ENCODE measurements at places on chromosomes 3 and 15.

GRCh38 chr3:47407237-47407636, 26.4 kb downstream of the PTPN23 start:
- DNase-seq = no peak

DNA sequence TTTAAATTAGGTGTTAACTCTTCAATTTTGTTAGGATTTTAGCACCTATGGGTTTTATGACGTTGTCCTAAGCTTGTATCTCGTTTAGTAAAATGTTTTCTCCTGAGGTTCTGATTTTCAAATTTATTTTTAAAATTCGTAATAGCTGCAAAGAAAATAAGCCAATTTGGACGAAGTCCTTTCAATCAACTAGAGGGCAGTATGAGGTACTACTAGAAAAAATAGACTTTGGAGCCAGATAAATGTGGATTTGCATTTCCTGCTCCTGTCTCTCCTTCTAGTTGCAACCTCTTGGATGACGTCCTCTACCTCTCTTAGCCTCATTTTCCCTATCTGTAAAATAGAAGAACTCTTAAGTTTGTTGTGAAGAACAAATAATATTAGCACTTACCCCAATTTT, 81.1 kb downstream of the SLTM start:
- DNase-seq = no peak

DNA sequence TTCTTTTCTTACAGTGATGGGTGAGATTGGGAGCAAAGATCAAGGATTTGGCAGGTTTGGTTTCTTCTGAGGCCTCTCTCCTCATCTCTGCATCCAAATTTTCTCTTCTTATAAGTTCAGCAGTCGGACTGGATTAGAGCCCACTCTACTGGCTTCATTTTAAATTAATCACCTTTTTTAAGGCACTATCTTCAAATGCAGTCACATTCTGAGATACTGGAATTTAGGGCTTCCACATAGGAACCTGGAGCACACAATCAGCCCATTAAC, 56.5 kb upstream of the PLSCR4 start:
- DNase-seq = no peak

DNA sequence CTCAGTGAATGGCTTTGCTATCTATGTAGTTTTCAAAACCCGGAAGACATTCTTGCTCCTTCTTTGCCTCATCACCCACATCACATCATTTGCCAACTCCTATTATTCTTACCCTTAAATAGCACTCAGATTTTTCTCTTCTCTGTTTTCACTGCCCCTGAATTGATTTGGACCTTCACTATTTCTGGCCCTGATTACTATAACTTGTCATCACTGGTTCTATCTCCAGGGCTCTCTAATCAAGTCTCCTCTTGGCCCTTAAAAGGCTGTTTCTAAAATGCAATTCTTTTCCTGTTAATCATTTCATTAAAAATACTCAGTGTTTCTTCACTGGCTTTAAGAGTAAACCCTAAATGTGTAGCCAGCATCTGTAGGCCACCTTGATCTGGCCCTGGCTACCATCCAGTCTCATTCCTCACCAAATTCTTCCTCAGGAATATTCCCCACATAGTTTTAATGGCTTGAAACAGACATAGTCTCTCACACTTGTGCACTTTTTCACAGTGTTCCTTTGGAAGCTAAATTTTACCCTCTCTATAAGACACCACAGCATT, 437.1 kb upstream of the CBLB start:
- no peak for DNase-seq

GRCh38 chr3:115580566-115580965, 42.7 kb upstream of the GAP43 start:
- DNase-seq = no peak

GRCh38 chr15:68620721-68621527, 42.1 kb downstream of the CORO2B start:
- no peak for DNase-seq

GRCh38 chr3:12593473-12593872, 36.6 kb downstream of the MKRN2 start:
- DNase-seq = no peak

DNA sequence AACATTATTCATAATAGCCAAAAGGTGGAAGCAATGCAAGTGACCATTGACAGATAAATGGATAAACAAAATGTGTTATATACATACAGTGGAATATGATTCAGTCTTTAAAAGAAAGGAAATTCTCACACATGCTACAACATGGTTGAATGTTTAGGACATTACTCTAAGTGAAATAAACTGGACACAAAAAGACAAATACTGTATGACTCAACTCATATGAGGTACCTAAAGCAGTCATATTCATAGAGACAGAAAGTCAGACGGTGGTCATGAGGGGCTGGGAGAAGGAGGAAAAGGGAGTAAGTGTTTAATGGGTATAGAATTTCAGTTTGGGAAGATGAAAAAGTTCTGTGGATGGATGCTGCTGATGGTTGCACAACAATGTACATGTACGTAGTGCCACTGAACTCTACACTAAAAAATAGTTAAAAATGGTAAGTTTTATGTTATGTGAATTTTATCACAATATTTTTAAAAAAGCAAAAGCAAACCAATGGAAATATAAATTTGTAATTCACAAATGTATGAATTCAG, 5.3 kb downstream of the TXNRD3 start:
- DNase-seq = no peak

DNA sequence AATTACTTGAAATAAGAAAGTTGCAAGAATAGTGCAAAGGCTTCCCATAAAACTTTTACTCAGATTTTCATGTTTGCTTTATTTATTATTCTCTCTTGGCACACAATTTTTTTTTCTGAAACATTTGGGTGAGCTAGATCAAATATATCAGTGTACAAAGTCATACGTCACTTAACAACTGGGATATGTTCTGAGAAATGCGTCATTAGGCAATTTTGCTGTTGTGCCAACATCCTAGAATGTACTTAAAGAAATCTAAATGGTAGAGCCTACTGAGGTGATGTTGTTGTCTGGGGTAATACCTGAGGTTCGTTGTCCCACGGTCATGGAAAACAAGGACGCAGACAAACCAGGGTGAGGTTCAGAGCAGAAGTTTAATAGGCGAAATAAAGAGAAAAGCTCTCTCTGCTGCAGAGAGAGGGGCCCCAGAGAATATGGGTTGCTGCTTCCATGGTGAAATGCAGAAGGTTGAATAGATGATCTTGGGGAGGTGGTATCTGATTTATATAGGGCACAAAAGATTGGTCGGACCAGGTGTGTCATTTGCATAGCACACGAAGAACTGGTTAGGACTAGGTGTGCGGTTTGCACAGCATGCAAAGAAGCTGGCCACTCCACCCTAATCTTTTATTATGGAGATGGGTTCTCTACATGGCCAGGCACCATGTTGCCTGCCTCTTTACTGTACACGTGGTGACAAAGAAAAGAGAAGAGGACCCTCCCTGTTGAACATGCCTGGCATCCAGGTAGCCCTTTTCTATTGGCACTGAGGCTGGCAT, 8.8 kb upstream of the GRAMD1C start:
- DNase-seq = no peak

DNA sequence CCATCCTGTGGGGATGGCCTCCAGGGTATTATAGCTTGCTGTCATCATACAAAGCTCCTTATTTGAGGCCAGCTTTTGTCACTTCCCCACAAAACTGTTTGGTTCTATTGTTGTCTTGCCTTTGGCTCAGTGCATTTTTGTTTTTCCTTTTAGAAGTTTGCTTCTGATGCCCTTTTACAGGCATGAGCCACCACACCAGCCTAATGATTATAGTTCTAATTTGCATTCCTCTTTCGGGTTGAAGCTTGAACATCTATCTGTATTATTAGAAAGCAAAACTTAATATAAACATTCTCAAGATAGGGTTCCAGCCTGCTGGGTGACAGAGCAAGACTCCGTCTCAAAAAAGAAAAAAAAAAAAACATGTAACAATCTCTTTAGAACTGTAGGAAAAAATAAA, 39.8 kb downstream of the SMARCC1 start:
- no peak for DNase-seq

DNA sequence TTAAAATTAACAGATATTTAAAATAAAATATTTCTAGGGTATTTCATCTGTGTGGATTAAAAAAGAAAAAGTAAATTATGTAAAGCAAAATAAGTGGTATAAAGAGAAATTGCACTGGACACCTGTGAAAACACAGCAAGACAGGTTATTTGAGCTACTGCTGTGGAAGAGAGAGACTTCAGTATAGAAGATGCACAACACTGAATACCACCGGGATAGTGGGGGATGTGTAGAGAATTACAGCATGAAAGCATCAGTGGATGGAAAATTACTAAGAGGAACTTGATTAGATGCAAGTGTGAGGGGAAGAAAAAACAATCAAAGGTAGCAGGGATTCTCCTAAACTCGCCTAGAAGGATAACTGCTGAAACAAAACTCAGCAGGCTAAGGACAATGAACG, 1242.5 kb upstream of the GBE1 start:
- no peak for DNase-seq

- no peak for DNase-seq
Measured at GRCh38 chr3:55511895-55512570, 24.9 kb upstream of the WNT5A start.

DNA sequence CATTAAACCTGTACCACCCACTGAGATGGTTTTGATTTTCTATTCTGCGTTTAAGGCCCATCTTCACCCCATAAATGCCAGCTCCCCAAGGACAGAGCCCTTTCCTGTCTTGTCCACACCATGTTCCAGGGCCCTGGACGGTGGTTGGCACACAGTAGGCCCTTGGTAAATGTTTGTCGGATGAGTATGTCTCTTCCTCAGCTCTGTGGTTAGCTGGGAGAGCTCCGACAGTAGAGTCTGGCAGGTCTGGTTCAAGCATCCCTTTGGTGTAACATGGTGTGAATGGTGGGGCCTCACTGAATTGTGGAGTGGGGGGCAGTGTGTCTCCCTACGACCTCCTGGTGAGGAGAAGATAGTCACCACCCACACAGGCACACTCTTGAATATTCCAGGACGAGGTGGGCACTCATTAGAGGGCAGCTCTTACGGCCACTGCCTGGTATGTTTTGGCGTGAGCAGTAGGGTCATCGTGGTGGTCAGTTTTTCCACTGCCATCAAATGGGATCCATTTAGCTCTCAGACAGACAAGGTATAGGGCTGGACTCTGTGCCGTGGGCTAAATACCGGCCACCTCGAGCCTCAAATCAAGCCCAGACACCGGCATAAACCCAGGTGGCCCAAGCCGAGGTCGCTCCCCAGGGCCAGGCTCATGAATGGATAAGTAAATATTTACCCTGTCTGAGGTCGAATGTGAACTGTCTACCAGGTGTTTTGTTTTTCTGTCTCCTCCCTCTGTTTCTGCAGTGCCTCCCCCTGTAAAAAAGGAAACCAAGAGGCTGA, 61.3 kb downstream of the SMAD3 start:
- no peak for DNase-seq

- DNase-seq = no peak
Measured at GRCh38 chr15:88704791-88705768, 66.3 kb downstream of the ISG20 start.

GRCh38 chr3:143192193-143192592, 72.6 kb downstream of the CHST2 start:
- DNase-seq = no peak

GRCh38 chr3:56130036-56130435, 338.2 kb downstream of the ERC2 start:
- no peak for DNase-seq

DNA sequence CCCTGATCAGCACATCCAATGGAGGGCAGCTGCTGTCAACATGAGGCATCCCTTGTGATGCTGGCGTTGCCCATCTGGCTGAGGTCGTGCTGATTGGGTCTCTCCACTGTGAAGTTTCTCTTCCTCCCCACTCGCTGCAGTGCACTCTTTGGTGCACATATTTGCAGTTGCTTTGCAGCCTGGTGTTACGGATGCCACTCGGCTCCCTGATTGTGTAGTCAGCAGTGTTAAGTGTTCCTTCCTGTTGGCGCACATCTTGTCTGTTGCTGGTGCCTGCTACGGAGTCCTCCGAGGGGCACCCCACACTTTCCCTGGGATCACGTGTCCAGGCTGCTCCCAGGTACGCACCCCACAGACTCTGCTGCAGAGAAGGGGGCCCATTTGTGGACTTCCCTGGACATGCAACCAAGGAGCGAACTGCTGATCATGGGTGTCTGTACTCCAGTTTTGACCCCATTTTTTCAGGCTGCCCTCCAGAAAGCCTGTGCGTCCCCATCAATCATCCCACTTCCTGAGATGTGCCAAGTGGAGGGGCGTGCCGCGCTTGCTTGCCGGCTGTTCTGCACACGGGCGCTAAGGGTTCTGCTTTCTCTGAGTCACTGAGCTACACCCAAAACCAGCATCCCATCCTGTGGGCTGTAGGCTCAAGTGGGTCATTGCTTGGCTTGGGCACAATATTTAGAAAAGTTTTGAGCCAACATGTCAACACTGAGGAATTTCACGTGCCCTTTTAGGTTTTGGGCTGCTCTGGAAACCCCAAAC, 98.6 kb downstream of the FBLN2 start:
- peak; percentile 32 for DNase-seq

- DNase-seq = no peak
Measured at GRCh38 chr3:171307046-171307585, 153.1 kb downstream of the TNIK start.

DNA sequence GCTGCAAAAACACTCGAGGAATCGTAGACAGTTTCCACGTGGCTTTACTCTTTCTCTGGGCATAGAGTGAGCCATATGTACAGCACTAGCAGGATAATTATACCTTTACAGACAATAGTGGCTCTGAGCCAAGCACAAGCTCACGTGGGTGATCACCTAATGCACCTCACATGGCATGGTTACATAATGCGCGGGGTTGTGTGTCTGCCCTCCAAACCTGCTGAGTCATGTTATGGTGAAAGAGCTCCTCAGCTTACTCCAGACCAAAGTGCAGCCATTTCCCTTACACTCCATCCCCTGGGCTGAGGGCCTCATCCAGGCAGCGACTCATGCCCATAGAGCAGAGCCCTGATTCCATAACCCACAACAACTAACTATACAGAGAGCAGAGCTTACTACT, 1458.4 kb upstream of the CADM2 start:
- DNase-seq = no peak

- DNase-seq = no peak
Measured at GRCh38 chr3:61199843-61200242, 51.4 kb downstream of the FHIT start.

DNA sequence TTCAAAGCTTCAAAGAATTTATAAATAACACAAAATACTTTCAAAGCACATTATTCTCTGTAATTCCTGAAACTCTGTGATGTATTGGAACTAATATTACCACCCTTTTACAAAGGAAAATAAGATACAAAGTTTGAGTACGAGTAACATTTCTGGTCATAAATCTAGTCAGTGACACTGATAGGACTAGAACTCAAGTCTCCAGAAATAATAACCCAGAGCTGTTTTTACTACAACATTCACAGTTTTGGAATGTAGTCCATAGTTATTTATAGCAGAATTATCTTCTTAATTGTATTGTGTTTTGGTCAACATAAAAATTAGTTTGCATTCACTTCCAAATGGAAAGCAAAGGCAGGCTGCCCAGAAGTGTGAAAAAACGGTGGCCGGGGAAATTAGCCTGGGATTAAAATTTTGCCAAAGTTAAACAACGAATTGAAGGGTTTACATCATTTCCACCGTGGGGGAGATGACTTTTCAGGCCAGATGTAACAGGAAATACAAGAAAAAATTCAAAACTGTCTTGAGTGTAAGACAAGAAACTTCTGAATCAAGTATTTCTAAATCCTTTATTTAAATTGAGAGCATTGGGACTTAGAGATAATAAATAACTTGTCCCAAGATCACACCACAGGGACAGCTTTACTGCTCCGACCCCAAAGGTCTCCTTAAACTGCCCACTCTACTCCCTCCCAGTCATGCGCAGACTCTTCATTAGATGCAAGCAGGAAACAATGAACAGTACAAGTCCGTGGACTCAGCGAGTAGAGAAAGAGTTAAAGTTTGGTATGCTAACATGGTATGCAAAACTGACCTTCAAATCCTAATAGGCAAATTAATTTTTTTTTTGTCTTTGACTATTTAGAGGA, 74.3 kb upstream of the VGLL4 start:
- no peak for DNase-seq

GRCh38 chr15:39414201-39414600, 166.7 kb upstream of the THBS1 start:
- DNase-seq = peak; percentile 74

Data from CD14-positive monocyte (primary cell).